ENCODE measurements at places on chromosomes 6 and 20.

DNA sequence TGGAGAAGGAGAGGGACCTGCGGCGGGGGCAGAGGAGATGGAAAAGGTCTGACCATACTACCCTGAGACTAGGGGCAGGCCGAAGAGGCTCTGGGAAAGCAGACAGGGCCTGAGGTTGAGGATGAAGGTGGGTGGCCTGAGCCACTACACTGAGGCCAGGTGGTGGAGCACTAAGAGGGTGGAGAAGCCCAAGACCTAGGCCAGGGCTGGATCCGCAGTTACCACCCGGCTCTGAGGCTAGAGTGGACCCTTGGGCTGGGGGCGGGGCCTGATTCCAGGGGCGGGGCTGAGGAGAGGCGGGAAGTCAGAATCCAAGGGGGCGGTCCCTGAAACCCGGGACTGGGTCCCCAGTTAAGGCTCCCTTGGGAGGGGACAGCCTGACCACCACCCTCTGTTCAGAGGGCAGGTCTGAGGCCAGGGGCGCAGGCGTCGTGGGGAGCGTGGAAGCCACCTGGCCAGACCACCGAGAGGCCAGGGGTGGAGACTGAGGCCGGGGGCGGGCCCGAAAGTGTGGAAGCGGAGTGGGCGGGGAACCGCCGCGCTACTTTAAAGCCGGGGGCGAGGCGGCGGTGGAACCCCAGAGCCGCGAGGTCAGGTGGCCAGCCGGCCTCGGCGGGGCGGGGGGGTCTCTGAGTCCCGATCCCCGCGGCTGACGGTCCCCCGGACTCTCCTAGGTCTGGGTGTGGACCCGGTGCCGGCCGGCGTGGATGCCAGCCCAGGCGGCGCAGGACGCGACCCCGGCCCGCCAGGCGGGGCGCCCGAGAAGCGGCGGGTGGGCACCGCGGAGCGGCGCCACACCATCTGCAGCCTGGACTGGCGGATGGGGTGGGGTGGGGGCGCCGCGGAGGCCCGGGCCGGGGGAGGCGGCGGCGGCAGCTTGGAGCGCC is 8.3 kb downstream of the CCM2L start:
- DNase-seq = peak; percentile 85

DNA sequence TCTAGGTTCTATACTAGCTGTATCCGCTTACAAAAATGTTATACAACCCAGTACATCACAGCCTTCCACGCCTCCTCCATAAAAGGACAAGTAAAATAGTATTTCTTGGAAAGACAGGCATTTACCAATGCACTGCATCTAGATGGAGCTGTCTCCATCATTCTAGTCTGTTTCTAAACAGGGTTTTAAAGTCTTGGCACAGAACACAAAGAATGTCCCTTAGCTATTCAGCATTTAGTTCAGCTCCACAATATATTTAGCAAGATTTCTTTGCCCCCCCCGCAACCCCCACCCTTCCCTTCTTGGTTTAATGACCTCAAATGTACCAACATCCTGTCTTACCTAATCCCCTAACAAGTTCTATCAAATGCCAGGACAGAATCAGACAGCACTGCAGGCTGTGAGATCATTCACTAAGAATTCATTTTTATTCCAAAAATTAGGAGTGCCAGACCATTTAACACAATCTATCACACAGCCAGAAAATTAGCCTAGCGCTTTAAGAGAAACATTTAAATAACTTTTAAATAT is 198.6 kb downstream of the BACH2 start:
- no peak for DNase-seq

DNA sequence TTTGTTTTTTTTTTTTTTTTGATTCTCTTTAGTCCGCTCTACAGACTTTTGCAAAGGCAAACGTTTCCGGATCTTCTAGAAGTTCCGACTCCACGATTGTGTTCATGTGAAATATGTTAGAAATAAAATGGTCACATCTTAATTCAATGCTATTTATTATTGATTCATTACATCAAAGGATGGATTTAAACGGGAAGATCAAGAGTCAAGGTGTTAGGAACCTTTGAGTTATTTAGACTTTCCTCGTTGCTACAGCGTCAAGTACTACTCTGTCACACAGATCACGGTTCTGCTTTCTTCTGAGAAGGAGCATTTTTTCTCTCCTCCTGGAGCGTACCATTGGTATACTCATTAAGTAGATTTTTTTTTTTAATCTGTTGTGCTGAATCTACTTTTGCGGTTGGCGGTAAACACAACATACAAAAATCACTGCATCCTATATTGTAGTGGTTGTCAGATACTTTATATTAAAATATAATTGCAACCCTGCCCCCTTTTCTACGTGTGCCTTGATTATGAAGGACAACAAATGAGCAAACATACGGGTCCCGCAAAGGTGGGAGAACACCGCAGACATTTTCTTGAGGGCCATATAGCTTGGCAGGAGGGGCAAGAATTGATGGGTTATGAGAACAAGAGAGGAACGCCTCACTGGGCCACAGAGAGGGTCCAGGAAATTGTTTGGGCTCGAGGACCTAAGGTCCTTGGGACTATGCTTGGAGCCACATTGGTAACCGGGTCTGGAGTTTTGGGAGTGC is 17.5 kb downstream of the HMGN4 start:
- DNase-seq = peak; percentile 34

DNA sequence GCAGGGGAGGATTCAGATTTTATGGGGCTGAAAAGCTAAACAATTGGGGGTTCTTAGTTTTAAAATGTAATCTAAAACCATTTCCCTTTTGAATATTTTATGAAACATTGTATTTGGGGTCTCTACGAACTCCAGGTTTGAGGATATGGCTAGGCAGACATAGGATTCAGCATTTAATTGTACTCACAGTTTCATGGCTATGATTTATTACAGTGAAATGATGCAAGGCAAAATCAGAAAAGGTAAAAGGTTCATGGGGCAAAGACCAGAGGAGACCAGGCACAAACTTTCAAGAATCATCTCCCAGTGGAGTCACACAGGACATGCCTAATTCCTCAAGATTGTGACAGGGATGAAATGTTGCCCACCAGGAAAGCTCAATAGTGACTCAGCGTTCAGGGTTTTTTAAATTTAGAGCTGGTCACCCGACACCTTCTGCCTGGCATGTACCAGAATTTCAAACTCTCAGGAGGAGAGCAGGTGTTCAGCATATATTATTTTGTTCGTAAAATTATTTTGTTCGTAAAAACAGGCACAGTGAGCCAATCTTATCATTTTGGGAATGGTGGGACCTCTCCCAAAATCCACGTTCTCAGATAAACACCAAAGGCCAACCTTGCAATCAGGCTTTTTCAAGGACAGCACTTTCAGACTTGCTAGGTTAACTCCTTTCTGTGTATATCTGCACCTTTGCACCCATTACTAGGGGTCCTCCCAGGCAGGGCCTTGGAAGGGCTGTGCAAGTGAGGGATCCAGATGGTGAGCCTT is 270.3 kb downstream of the NKAIN2 start:
- no peak for DNase-seq

GRCh38 chr20:51533291-51534172 is 9.0 kb downstream of the NFATC2 start:
- no peak for DNase-seq

DNA sequence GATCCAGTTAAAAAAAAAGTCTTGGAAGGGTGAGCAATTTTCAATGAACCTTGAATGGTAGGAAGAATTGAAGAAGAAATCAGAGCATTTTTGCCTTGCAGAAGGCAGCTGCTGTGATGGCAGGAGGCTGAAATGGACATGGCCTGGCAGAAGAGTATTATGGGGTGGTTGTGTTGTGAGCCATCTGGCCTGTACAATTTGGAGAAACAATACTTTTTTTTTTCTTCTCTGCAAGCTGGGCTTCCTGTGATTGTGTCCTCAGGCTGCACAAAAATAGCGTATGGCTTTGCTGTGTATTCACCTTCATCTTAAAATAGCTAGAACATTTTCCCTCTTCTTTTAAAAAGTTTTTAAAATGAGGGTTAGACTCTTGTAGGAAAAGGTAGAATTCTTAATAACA is 21.4 kb downstream of the SYCP2L start:
- no peak for DNase-seq

DNA sequence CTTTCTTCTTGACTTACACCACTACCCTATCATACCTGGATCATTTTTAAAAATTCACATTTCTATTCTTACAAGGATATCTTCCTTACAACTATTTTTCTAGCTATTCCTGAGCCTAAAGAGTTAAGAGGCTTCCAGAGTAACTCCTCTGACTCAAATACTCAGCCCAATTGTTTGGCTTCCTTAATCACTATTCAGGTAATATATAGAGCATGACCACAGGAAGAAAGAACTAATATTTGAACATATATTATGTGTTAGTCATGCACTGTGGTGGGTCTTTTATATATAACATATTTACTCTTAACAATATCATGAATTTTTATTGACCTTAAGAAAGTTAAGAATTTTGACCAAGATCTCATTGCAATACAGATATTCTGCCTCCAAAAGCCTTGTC is 42.0 kb upstream of the ID4 start:
- DNase-seq = no peak

DNA sequence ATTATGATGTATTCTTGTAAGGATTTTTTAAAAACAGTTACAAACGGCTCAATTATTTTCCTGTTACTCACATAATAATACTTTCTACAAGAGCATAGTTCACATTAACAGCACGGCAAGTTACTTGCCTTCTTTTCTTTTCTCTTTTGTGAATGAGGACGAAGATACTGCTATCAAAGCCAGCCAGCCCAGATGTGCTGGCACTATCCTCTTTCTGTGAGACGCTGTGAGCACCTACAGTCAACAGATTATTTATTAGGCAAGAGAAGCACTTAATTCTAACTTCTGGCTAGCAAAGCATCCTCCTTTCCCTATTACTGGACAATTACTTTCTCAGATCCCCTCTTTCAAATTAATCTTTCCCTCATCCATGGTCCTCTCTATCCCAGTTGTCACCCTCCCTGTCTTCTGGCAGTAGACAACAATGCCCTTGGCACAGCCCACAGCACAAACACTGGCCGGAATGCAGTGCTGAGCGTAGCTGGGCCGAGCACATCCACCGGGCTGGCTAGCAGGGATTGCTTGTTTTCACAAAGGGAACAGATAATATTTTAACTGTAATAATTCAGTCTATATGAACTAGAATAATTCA is 262.1 kb downstream of the FOXC1 start:
- DNase-seq = no peak

- no peak for DNase-seq
These were observed 8.5 kb downstream of the C6orf89 start for GRCh38 chr6:36893976-36894932.

DNA sequence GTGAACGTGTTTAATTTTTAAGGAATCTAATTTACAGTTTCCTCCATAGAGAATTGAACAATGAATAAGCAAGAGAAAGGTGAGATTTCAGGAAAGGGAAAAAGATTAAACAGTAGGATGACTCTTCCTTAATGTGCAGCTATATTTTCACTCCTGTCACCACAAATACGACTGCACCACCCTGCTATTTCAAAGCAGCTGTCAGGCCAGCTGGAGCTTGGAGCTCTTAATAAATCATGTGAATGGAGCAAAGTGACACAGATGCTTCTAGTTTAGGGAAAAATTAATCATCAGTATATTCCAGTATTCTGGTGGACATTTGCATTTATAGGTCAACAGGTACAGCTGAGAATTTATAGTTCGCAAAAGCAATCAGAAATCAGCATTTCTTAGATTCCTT is 56.5 kb upstream of the PKIB start:
- no peak for DNase-seq

DNA sequence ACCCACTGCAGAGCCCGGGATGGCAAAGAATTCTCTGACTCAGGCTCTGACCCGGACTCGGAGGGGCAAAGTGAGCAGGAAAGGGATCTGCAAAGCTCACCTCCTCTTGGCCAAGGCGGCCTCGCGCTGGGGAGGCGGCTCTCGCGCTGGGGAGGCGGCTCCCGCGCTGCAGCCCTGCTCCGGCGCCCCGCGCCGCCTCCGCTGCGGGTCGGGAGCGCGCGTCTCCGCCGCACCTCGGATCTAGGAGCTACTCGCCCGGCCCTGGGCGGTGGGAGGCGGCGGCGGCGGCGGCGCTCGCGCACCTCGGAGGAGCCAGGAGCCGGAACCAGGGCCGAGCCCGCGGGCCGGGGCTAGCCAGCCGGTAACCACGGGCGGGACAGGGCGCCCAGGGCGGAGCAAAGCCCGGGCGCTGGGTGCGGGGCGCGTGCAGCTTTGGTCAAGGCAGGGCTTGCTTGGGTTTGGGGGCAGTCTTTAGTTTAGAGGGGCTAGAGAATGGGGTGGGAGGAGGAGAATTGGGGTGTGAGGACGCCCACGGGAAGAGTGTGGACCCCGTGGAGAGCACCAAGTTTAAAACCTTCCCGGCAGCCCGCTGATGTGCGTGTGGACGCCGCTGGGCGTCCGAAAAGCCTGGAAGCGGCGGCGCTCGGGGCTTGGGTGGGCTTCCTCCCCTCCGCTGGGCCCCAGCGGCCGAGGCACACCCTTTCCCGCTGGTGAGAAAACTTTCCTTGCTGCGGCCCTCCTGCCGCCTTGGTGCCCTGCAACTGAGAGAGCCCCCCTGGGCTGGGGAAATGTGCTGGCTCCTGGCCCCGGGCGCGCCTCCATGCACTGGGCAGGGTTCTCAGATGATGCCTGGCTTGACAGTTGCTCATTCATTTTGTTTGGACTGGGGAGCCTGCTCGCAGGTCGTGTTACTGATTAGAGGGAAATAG is at the start of gene MRAP2:
Gene MRAP2 (plus strand): TSS at position 250 of the 929 bp plus-strand sequence. CDS start 21,547 bp downstream, outside the sequence.
- DNase-seq = peak; percentile 65

- no peak for DNase-seq
These were observed 1.1 kb upstream of the ULBP1 start for GRCh38 chr6:149962461-149963211.

DNA sequence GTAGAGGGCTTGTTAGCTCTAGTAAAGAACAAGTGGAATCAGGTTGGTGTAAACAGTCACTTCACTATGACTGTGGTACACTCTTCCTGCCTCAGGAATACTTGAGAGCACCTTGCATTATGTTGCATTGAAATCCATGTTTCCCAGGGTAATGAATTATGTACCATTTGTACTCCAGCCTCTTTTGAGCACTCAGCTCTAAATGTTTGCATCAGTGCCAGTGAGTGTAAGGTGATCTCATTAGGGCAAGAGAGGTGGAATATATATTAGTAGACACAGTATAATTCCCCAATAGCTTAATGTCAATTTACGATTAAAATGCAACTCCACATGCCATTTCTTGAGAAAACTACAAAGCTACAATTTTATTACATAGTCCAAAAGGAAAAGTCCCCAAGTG is 319.6 kb upstream of the POU3F2 start:
- DNase-seq = no peak

DNA sequence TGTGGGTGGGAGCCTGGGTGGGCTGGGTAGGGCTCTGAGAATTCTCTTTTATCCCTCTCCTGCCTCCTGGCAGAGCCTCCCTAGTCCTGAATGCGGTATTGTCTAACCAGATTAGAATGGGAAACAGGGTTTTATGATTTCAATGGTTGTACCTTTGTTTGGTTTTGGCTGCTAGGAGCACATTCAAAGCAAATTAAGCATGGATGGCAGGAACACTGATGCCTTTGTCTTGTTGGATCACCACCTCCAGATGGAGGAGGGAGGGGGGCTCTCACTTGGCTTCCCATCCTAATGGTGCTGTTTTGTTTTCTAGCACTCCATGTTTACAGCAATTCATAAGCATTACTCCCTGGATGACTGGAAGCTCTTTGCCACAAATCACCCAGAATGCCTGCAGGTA is 11.6 kb downstream of the GMPR start:
- DNase-seq = no peak

- DNase-seq = no peak
These were observed 123.0 kb upstream of the FAM184A start for GRCh38 chr6:119201480-119201879.

GRCh38 chr6:119960456-119960855 is 610.9 kb upstream of the MAN1A1 start:
- DNase-seq = no peak

Data from BE2C (cell line).